Stimulated activated CD8-positive, alpha-beta memory T cell treated with anti-CD3 and anti-CD28 coated beads, Interleukin-12 subunit alpha, Interleukin-12 subunit beta, amount 100 ng/mL, for 4 hours (primary cell): ENCODE measurements at places on chromosomes 3 and 15.

GRCh38 chr3:56928379-56929068 lies 126.8 kb upstream of the ARHGEF3 start:
- no peak for DNase-seq

- DNase-seq = no peak
These were observed 19.1 kb upstream of the PAK6 start for GRCh38 chr15:40219801-40220200.

DNA sequence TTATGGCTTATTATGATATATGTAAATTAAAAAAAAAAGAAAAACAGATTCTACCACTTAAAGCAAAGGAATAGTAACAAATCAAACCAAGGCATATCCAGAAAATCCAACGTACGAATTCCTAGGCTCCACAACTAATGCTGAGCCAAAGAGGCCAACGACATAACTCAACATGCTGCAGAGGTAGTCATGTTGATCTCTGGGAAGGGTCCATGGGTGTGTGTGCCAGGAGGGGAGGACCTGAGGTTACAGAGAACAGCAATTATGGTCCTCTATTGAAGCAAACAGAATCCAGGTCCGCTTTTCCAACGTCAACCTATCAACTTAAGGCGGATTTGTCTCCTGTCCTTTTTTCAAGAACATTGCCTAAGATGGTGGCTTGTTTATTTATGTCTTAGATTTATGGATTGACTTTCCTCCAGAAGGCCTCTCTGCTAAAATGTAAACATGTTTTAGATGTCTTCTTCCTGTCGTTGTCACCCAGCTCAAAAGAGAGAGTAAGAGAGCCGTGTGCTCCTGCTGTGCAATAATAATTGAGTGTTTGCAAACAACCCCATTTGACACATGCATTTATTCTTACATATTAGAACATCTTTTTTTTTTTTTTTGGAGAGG lies 20.4 kb downstream of the NANOGP8 start:
- no peak for DNase-seq

DNA sequence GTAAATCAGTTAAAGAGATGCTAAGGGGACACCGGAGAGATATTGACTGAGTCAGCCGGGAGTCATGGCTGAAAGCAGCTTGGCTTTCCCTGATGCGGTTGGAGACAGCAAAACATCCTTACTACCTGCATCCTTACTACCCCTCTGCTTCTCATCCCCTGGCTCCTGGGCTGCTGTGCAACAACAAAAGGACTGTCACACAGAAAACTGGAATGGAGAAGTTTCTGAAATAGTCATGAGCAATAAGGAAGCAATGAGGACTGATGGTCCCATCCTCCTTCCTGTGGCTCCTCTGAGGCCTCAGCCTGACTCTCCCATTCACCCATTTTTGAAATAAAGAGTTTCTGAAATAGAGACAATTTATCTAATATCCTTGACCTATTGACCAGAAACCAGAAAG lies 1.1 kb downstream of the HCLS1 start:
- DNase-seq = no peak

DNA sequence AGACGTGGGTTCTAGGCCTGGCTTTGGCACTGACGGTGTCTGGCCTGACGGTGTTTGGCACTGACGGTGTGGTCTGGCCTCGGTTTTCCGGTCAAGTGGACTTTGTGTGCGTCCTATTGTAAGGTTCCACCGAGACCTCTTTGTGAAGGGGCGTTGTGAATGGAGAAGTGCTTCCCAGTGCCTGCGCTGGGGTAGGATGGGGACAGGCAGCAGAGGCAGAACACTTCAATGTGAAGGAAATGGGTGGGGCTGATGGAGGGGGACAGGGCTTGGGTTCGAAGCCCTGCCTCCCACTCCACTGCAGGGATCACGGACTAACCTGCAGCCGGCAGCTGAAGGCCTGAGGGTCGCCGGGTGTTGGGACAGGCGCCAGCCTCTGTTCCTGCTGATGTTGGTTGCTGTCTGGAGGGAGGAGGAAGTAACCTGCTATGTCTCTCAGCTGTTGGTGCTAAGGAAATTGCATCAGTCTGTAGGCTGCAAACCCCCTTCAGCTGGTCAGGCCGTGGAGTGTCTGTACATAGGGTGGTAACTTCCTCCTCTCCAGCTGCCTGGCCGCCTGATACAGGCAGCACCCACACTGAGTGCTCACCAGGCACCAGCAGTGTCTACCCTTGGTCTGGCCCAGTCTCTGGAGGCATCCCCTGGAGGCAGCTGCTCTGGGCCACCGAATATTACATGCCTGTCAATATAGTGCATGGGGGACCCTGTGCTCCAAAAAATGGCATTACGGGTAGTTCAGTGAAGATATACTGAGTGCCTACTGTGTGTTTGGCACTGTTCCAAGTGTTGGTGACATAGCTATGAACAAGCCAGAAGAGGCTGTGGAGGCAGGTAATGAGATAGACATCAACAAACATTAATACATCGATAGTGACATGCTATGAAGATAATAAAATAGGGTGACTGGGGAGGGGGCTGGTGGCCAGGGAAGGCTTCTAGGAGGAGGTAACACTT lies 1.1 kb downstream of the TM6SF1 start:
- no peak for DNase-seq

- no peak for DNase-seq
These were observed 3.7 kb upstream of the SLC9C1 start for GRCh38 chr3:112297714-112298113.

GRCh38 chr3:137409584-137409983 lies 354.5 kb upstream of the SOX14 start:
- no peak for DNase-seq

- DNase-seq = no peak
These were observed 39.0 kb downstream of the CCDC32 start for GRCh38 chr15:40525855-40526254.

DNA sequence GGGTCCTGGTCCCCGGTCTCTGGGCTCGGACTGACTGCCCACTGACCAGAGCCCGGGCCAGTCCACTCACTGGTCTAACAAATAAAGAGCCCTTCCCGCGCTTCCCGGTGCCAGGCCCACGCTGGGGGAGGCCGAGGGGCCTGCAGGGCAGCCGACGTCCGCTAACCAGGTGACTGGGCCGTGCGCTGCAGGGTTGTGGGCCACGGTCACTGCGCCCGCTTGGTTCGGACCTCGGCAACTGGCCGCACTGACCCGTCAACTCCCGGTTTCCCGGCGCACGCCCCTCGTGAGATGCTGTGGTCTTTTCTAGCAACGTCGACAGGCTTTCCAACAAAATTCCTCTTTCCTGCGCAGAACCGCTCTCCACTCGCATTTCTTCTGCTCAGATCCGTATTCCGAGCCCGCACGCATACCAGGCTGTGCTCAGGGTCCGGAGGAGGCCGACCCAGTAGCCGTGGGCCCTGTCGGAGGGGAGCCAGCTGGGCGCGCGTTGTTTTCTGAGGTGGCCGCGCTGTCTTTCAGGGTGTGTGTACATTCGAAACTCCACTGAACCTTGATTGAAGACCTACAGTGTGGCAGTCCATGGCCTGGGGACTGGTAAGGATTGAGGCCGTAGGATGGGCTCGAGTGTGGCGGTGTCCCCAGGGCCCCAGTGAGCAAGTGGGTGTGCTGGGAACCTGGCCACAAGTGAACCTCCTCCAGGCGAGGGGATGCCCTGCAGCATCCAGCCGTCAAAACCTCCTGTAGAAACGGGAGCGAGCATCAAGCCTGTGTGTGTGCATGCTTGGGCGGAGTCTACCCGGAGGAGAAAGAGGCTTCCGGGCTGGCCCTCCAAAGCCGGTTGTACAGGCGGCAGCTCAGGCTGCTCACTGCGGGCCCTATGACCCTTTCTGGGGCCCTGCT lies 875 bp upstream of the NT5DC2 start:
- no peak for DNase-seq

GRCh38 chr15:79956354-79956939 lies 14.5 kb downstream of the BCL2A1 start:
- DNase-seq = no peak

DNA sequence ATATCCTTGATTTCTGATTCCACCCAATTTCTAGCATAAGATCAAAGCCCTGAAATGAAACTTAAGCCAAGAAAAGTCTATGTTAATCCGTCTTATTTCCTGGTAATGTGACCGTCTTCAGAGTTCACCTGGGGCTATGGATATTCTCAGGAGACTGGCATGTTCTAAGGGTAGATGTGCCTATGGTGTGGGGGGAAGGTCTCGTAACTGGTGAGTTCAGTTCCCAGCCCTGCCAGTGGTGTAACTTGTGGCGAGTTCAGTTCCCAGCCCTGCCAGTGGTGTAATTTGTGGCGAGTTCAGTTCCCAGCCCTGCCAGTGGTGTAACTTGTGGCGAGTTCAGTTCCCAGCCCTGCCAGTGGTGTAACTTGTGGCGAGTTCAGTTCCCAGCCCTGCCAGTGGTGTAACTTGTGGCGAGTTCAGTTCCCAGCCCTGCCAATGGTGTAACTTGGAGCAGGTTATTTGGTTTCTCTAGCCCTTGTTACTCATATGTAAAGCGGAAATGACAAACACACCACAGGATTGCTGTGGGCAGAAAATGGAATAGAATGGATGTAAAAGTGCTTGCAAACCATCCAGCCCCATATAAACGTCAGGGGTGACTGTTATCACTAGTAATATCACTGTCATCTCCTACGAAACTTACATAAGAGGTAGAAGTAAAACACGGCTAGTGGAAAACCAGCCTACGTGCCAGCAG lies 30.4 kb downstream of the SLC51A start:
- DNase-seq = no peak

- no peak for DNase-seq
These were observed 394.1 kb downstream of the PTPRG start for GRCh38 chr3:61955483-61955882.

GRCh38 chr3:50241163-50241562 lies 5.2 kb downstream of the GNAI2 start:
- DNase-seq = no peak

DNA sequence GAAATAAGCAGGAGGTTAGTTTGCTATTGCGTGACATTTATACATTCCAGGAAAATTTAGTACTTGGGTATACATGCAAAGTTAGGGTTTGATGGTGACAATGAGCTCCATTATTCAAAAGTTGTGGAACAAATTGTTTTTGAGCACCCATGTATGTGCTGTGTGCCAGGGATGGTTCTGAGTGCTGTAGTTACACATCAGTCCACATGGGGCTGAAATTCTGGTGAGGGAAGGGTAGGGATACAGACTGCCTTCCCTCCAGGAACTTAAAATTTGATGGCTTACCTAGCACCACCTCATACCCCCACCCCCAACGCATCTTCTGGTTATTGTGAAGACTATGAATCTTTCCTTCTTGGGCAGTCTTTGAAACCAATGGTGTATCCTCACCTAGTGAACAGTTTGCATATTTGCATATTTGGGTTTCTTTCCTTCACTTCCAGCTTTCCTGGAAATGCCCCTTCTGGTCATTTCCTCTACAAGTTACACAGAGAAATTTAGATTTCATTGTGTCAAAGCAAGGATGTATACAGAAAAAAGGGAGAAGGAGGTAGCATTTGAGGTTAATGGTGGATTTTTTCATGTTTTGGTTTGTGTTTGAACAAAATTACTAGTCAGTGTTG lies 222.0 kb upstream of the IL12A start:
- DNase-seq = no peak

GRCh38 chr3:167113035-167113830 lies 266.9 kb downstream of the ZBBX start:
- no peak for DNase-seq

DNA sequence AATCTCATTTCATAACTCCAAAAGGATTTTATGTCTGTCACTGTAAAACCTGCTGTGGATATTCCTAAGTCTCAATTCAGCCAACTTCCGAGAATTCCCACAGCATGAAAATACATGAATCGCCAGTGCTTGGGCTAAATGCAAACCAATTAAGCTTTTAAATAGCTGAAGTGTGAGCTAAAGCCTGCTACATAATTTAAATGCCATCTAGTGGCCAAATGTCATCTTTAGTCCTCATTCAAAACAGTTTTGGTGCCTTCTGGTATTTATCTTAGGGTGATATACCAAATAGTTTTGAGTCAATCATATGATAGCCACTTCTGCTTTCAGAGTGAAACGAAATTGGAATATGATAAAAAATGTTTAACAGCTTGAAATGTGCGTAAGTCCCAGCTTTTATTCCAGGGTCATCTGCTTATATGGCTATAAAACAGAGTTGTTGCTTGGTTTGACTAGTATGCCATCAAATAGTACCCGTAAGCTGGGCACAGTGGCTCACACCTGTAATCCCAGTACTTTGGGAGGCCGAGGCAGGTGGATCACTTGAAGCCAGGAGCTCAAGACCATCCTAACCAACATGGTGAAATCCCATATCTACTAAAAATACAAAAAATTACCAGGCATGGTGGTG lies 41.8 kb upstream of the CCNL1 start:
- DNase-seq = no peak

DNA sequence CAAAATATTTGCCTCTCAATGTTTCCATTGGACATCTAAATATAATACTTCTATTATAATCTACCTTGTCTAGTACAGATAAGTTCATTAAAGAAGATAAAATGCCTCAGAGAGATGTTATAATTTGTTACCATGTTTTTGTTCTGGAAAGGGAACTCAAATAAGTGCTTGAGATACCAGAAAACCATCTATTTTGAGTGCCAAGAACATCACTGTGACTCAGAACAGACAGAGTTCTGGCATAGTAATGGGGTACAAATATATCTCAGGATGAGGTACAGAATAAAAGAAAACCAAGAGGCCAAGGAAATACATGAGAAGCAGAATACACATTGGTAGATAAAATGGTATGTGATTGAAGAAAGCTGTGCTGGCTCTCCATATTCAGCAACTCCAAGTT lies 58.9 kb downstream of the IMPG2 start:
- no peak for DNase-seq

- no peak for DNase-seq
These were observed 105.8 kb downstream of the UBE3A start for GRCh38 chr15:25333049-25333448.

GRCh38 chr3:172391592-172392302 lies 56.5 kb downstream of the GHSR start:
- no peak for DNase-seq

GRCh38 chr3:119570229-119570628 lies 9.1 kb upstream of the ADPRH start:
- DNase-seq = no peak
